Natural killer cell treated with Interleukin-12 subunit alpha and Interleukin-12 subunit beta and Interleukin-15 and Interleukin-18, amount 100 ng/mL, for 72 hours (primary cell): ENCODE measurements at places on chromosomes 6 and 20.

GRCh38 chr6:79898076-79898475, 49.3 kb downstream of the ELOVL4 start:
- DNase-seq, result no peak

GRCh38 chr20:5488823-5489222, 172.1 kb upstream of the PROKR2 start:
- no peak for DNase-seq

GRCh38 chr6:42911171-42912021, 4.5 kb upstream of the PTCRA start:
- DNase-seq, result peak; percentile 44

DNA sequence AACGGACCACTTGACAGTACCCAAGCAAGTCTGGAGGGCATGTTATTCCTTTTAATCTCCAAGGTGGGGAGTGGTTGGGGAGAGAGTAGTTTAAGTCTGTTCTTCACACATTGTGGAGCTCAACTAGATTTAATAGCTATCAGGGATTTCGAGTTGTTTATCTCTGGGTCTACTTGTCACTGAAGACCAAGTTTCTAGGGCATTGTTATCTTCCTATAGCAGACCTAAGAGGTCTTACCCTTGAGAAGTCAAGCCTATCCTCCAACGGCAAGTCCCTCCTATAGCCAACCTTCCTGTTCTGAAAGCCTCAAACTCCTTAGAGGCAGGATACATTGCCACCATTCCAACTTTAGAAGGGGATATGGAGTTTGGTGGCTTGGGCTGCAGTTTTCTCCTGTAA, 164.5 kb upstream of the MOCS1 start:
- DNase-seq, result no peak
